ENCODE measurements at places on chromosomes 2 and 18.

DNA sequence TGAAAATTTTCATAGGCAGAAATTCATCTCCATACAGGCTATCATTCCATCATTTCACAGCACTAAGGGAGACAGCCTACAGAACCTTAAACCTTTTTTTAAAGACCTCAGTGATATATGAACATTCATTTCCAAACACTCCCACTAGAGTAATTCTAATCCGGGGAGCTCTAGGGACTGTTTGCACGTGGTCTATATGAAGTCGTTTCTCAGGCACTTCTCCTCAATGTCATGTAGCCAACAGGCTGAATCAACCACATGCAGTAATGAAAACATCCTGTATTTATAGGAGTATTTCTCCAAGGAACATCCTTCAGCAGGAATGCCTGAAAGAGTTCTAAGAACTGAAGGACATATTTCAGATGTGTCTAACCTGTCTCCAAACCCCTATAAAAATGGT lies 97.3 kb upstream of the CREB1 start:
- DNase-seq, result no peak

- no peak for DNase-seq
Measured at GRCh38 chr2:85674417-85674816, 6.4 kb upstream of the SFTPB start.

DNA sequence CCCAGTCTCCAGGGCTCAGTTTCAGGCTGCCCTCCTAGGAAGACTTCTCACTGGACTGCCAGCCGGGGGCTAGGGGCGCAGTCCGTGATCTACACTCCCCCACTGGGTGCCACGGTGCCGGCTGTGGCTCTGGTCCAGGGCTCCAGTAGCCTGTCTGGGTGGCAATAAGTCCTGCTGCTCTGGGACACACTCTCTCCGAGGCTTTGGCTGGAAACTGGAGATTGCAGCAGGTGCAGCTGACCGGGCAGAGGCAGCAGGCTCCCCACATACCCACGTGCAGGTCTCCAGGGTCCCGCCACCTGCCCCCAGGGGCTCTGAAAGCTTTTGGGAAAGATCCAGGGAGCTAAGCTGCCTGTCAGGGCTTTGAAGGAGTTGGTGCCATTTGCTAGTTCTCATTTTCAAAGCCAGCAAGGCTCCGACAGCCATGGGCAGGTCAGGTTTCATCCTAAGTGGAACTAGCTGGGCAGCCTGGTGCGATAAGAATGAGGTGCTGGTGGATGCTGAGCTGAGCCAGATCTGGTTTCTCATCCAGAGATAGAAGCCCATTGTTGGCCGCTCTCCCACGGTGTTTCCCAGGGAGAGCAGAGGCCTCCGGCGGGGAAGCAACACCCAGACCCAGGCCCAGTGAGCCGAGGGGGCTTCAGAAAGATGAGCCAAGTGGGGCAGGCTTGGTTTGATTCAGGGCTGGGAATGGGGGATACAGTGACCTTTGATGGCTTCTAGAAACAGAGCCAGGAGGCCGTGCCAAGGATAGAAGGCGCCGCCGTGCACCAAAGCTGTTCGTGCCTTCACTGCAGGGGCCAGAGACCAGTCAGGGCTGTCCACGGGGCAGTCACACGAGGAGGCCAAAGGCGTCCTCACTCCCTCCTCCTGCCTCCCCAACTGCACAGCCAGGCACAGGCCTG lies 141.7 kb upstream of the GPC1 start:
- DNase-seq, result no peak

- DNase-seq, result no peak
Measured at GRCh38 chr2:176136374-176137251, 7.1 kb downstream of the HOXD8 start.

GRCh38 chr2:78070693-78071092 lies 548.5 kb upstream of the LRRTM4 start:
- DNase-seq, result no peak

DNA sequence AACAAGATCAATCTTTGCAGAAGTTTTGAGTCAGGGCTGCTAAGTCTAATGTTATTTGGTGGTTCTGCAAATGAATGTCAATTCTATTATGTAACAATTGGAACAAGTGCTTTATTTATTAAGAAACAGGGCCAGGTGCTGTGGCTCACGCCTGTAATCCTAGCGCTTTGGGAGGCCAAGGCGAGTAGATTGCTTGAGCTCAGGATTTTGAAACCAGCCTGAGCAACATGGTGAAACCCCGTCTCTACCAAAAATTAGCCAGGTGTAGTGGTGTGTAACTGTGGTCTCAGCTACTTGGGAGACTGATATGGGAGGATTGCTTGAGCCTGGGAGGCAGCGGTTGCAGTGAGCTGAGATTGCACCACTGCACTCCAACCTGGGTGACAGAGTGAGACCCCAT lies 13.2 kb upstream of the RNF103 start:
- DNase-seq, result no peak

DNA sequence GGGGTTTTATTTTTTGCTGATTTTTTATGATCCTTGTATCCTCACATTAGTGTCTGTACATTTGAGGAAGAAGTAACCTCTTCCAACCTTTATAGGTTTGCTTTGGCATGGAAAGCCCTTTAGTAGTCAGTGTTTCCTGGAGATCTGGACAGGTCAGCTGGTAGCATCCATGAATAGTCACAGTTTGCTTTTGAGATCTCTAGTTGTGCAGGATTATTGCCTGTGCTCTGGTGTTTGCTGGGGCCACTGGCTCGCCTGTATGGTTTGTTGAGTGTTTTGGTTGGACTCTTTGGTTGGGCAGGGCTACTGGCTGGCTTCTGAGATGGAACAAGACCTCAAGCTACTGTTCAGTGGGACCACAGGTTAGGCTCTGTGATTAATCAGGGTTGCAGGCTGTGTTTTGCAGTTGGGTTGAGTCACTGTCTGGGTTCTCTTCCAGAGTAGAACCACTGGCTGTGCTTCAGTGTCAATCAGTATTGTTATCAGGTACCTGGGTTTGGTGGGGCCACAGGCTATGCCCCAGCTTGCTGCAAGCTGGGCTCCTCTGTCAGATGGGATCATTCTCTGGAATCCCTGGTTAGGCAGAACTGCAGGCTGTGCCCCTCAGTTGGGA lies 20.0 kb downstream of the SP140L start:
- DNase-seq, result no peak

DNA sequence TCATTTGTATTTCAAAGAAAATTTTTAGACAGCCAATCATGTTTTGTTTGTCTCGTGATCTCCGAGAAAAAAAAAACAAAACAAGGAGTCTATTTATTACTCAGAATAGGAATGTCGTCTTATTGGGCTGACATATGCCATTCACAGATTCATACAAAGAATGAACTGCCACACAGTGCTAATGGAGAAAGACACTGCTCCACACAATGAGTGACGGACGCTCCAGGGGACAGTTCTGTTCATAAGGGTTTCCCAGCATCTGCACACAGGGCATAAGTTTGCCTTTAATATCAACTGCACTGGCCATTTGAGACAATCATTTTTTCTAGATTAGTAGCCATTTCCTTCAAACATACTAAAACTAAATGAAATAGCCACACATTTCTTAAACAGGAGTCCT lies 3.4 kb downstream of the SERTAD2 start:
- no peak for DNase-seq

DNA sequence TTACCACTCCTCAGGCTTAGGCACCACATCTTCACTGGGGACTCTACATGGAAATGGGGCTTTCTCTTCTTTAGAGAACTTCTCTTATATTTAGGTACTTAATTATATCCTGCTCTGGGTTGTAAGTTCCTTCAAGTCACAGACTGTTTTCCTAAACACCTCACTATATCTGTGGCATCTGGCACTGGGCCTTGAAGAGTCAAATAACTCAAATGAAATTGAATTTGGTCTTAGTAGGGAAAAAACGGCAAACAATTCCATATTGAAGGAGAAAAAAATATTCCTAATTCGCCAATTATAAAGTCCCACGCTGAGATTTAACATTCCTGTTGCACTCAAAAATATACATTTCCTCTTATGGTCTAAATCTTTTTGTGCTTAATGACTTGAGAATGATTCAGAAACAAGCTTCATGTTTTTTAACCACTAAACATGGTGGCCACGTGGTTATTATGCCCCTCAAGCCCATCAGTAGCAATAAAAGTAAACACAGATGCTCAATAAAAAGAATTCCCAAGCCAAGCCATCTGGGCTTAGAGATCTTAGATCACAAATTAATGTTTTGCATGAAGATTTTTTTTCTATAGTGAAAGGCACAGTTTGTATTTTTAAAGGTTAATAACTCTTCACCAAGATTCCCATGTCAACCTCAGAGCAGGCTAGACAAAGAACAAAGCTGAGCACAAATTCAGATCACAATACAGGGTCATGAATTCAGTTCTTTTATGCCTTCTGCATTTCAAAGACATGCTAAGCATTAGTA lies 105.5 kb upstream of the SYT4 start:
- no peak for DNase-seq

DNA sequence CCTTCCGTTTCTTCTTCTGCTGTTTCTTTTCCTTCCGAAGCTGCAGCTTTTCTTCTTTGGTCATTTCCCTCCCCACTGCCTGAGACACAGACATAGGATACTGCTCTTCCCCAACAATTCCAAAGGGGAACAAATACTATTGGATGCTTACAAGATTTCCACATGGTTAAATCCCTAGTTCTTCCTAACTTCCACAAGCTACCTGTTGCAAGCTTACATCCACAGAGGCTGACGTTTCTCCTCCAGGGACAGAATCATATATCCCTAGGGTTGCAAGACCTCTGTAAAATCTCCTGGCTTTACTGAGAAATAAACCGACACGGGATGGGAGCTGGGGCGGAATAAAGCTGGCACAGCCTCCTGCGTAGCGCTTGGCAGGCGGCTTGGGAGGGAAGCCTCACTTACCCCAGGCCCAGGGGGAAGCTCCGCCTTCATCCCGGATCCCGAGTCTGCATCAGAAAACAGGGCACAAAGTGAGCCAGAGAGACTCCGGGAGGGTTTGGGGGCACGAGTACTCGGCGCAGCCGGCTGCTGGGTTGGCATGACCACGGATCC lies 590 bp downstream of the EIF2B4 start:
- no peak for DNase-seq

GRCh38 chr2:61705625-61706024 lies 148.2 kb downstream of the FAM161A start:
- no peak for DNase-seq

- DNase-seq, result no peak
Measured at GRCh38 chr18:56891116-56891515, 240.0 kb downstream of the WDR7 start.

- no peak for DNase-seq
Measured at GRCh38 chr2:186058614-186059013, 320.0 kb downstream of the FSIP2 start.

GRCh38 chr2:64651590-64651989 lies 2.1 kb downstream of the SERTAD2 start:
- no peak for DNase-seq

DNA sequence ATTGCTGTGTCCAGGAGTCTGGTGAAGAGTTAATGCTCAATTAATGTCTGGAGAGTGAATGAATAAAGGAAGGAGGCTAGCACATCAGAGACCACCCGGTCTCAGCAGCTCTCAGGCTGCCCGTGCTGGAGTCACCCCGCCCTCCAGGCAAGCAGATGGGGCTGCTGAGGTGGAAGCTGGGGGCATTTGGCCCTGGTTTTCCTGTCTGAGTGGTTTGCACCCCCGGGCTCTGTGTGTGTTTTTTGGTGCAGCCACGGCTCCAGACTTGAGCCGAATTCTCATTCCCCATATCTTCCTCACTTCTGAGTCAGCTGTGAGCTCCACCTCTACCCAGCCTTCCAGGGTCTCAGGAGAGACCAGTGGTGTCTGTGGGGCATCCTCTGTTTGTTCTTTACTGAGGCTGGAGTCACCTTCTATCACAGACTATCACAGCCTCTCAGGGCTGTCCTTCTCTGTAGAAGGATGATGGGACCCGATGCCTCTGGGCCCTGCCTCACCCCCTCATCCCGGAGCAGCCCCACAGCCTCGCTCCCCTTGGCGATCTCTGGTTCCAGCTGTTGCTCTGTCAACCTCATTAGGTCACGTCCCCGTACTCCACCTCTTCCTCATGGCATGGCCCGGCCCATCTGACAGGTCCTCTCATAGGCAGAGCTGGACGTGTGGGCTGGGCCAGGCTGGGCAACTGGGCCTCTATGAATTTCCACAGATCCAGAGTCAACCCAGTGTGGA lies 60.8 kb downstream of the HS1BP3 start:
- DNase-seq, result no peak

DNA sequence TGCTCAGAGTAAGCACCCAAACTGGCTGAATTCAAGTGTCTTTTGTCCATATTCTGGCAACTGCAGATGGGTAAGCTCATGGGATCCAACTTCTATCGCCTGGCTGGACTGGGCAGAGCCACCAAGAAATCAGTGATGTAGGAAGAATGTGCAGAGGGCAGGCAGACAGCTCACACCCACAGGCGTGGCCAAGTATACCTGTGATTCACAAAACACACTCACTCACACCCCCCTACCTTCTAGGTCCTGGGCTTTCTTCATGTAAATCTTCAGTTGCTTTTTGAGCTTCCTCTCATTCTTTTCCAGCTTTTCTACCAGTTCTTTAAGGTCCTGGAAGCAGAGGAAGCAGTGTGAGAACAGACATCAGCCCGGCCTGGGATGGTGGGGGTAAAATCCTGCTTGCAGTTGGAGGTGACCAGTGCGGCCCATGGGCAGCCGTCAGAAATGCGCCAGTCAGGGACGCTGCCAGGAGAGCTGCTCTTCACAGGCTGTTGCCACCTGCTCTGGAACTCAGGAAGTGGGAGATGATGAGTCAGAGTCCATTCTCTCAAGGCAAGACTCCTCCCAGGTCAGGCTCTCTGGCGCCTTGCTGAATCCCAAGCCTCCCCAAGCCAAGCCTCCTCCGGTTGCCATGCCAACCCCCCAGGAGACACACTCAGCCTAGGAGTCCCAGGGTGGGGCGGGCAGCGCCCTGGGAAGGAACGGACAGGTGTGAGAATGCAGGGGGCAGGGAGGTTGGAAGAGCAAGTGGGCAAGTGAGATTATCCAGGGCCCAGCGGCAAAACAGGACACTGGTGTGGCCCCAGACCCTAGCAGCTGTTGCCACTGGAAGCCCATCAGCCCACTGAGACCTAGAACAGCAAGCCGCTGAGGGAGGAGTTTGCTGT lies 36.2 kb upstream of the ACAA2 start:
- no peak for DNase-seq

DNA sequence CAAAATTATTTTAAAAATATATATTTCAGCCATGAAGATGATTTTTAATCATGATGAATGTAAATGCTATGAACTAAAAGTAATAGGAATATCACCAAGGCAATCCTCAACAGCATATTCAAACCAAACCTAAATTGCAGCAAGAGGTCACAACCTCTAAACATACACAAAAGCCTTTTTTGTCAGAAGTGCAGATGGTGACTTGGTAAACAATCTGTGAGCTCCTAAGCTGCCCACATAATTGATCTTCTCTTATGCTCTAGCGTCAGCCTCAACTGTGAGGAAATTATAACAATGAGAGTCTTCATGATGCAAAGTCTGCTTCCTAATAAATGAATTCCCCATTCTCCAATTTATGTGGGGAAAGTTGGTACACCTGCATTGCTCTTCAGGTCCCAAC lies 113.2 kb downstream of the TSN start:
- no peak for DNase-seq

- no peak for DNase-seq
Measured at GRCh38 chr18:11339188-11339775, 189.9 kb upstream of the PIEZO2 start.

Data from stimulated activated CD4-positive, alpha-beta T cell treated with anti-CD3 and anti-CD28 coated beads, Interleukin-15, amount 100 ng/mL, for 1 hour (primary cell).